Kidney (tissue), 22 donors: ENCODE measurements at places on chromosomes 13 and 19.

GRCh38 chr13:99150575-99151361 is 49.9 kb upstream of the UBAC2 start:
- no peak for DNase-seq

GRCh38 chr19:49149652-49150105 is 5.5 kb downstream of the HRC start:
- peak; percentile 93 for DNase-seq

- no peak for DNase-seq
These were observed 38.0 kb upstream of the TEX29 start for GRCh38 chr13:111282425-111282824.

DNA sequence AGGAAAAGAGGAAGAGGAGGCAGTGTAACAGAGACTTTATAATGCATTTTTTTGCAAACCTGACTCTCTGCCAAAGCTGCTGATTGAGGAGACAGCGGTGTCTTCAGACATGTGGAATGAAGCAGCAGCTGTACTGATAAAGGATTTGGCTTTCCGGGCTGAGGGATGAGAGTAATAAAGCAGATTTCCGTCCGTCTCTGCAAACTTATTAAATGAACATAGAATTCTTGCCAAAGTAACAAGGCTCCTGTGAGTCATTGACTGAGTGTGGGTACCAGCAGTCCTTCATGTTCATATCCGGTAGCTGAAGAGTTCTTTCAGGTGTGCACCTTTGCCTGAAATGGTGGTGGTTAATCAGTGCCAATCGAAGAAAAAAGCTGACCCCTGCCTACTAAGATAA is 112.6 kb downstream of the LIG4 start:
- DNase-seq: no peak

DNA sequence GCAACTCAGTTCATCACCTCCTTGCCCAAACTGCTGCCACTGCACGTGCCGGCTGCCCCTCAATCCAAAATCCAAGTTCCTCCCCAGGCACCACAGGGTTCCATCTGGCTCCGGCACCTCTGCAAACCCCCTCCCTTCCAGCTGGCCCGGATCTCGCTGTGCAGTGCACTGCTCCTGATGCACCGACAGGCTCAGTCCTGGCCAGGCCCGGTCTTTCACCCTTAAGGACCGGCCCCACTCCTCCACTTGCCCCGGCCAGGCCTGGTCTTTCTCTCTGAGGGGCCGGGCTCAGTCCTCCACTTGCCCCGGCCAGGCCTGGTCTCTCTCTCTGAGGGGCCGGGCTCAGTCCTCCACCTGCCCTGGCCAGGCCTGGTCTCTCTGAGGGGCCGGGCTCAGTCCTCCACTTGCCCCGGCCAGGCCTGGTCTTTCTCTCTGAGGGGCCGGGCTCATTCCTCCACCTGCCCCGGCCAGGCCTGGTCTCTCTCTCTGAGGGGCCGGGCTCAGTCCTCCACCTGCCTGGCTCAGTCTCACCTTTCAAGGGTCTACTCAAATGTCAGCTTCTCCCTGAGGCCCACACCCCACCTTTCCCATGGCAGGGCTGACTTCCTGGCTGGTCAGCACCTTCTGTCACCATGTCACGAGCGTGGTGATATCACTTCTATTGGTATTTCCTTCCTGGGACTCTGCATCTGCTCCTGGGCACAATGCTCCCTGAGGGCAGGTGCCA is 6.9 kb downstream of the ZNF787 start:
- no peak for DNase-seq

- DNase-seq: peak; percentile 38
These were observed 9.5 kb upstream of the TLE5 start for GRCh38 chr19:3071768-3072167.
